ENCODE measurements at places on chromosomes 13 and 19. TPM values are rescaled to one million over a fixed set of nuclear protein-coding genes. Genes with fewer than 3 reads are reported as not detected.

PSPN gene
- 0.73 TPM for total RNA-seq

ATP8A2 gene
- total RNA-seq, result 0.11 TPM

CNN1 gene
- total RNA-seq, result 0.35 TPM

SHISA7 gene
- total RNA-seq, result not detected

DNA sequence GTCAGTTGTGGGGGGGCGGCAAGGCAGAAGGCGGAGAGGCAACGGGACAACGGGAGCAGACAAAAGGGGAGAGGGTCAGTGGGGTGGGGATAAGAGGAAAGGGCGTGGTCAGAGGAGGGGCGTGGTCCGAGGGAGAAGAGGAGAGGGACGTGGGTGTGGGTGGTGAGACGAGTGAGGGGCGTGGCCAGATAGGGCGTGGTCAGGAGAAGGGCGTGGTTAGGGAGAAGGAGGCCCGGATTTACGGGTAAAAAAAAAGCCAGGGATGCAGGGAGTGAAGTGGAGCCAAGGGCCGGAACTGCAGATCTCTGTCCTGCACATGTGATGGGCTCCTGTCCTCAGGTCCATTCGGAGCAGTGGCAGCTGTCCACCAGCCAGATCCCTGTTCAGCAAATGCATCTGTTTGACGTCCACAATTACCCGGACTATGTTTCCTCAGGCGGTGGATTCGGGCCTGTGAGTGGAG lies 21.5 kb downstream of the CPT1C start:
- DNase-seq, result no peak
